ENCODE measurements at places on chromosomes 7 and 10.

GRCh38 chr10:99850021-99850766 is 67.8 kb downstream of the ABCC2 start:
- no peak for DNase-seq

DNA sequence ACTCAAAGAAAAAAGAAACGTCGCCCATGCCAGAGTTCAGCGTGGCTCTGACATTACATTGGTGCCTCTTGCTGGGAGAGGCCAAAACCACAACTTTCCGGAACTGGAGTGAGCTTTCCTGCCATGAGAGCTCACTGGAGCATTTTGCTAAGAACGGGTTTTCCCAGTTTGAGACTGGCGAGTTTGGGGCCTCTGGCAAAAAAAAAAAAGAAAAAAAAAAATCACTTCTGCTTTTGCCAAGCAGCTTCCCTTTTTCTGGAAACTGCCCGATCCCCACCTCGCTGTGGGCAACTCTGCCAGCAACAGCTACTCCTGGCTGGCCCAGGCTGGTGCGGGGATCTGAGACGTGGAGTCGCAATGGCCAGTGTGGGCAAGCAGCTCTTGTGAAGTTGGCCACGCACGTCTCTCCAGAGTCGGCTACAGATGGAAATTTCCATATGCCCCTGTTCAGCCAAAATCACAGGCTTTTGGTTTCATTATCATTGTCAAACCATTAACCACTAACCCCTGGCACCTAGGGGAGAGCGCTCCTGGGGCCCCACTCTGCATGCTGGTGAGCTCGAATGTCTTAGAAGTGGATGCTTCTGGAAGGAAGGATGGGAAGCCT is 25.7 kb downstream of the PRKAG2 start:
- DNase-seq, result no peak

DNA sequence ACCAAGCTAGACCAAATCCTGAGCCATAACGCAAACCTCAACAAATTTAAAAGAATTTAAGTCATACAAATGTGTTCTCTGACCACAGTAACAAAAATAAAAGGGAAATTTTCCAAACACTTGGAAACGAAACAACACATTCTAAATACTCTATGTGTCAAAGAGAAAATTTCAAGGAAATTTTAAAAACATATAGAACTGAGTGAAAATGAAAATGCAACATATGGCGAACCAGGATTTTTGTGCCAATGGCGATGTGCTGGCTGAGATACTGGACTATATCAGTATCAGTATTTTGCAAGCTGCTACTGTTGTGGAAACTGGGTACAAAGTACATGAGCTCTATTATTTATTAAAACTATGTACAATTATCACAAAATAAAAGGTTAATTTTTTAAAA is 34.1 kb downstream of the KNDC1 start:
- no peak for DNase-seq

- peak; percentile 75 for DNase-seq
These were observed 30.2 kb upstream of the ABI1 start for GRCh38 chr10:26890956-26891355.

DNA sequence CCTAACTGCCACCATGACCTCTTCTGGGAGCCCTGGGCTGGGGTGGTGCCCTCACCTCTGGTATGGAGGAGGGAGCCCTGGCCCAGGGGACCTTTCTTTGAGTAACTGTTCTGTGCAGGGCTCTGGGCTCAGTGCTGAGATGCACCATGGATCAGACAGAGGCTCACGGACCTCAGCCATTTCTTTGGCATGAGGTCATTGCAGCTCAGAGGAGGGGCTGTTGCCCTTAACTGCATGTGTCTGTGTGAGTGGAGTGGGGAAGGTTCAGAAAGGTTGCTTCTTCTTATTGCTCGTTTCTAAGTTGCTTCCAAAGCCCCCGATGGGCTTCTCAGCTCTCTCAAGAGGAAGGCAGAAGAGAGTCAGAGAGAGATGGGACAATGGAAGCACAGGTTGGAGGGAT is 233.9 kb downstream of the RPS24 start:
- DNase-seq, result peak; percentile 30
